Activated naive CD4-positive, alpha-beta T cell treated with anti-CD3 and anti-CD28 coated beads, Interleukin-2, amount 10 ng/mL, durations not matched to agents 5 hours and 36 hours (primary cell): ENCODE measurements at places on chromosomes 13 and 19. TPM values are rescaled to one million over a fixed set of nuclear protein-coding genes. Genes with fewer than 3 reads are reported as not detected.

The ZNF665 gene
- total RNA-seq: 4.8 TPM

The ACP5 gene
- total RNA-seq: 24.9 TPM

The MAP4K1 gene
- total RNA-seq: 273 TPM

The CEACAM7 gene
- not detected for total RNA-seq

The CD209 gene
- not detected for total RNA-seq

The FCER2 gene
- not detected for total RNA-seq

The CATSPERD gene
- not detected for total RNA-seq

The GSX1 gene
- total RNA-seq: not detected

The THSD1 gene
- total RNA-seq: not detected

The UNC13A gene
- total RNA-seq: 0.08 TPM

The GDF15 gene
- total RNA-seq: not detected

The PRR12 gene
- total RNA-seq: 39.3 TPM

The DIRAS1 gene
- total RNA-seq: not detected

The CEACAM8 gene
- not detected for total RNA-seq

The INSL3 gene
- total RNA-seq: 7.2 TPM

The SLC44A2 gene
- 161 TPM for total RNA-seq

The WDR62 gene
- total RNA-seq: 23.7 TPM

The DHDH gene
- total RNA-seq: 1.8 TPM

The SELENOV gene
- total RNA-seq: not detected

The TMED1 gene
- 11.4 TPM for total RNA-seq

The SIGLEC5 gene
- total RNA-seq: not detected

The CNN1 gene
- total RNA-seq: not detected

The FFAR1 gene
- not detected for total RNA-seq

The HOMER3 gene
- not detected for total RNA-seq

The OR10H1 gene
- total RNA-seq: not detected

The PGLYRP1 gene
- not detected for total RNA-seq
